ENCODE measurements at places on chromosomes 1 and 21.

DNA sequence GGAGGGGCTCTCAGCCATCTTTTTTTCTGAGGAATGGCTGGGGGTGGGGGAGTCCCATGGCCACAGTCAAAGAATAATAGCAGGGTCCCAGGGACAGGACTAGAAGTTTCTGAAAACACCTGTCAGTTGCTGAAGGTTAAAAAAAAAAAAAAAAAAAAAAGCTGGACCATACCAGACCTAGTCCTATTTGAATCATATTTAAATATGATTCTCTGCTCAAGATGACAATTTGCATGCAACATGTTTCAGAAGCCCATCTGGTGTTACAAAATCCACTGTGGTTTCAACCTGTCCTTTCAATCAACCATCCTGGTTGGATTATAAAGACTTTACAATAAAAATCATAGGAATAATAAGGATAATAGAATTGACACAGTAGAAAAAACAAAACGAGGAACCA, 153.7 kb downstream of the TENT5C start:
- no peak for DNase-seq

GRCh38 chr1:162847839-162848453, 13.0 kb downstream of the CCDC190 start:
- peak; percentile 53 for DNase-seq

- no peak for DNase-seq
Observed at GRCh38 chr1:157335056-157335455, 196.9 kb upstream of the ETV3 start.

- DNase-seq = no peak
Observed at GRCh38 chr1:36175137-36176095, 19.5 kb downstream of the MAP7D1 start.

- DNase-seq = peak; percentile 10
Observed at GRCh38 chr1:202806845-202807450, 1.3 kb downstream of the KDM5B start.

GRCh38 chr1:172719694-172720138, 60.8 kb downstream of the FASLG start:
- no peak for DNase-seq

GRCh38 chr1:12255913-12256312, 26.1 kb downstream of the VPS13D start:
- no peak for DNase-seq

- no peak for DNase-seq
Observed at GRCh38 chr1:205237526-205238484, 10.1 kb downstream of the TMCC2 start.

DNA sequence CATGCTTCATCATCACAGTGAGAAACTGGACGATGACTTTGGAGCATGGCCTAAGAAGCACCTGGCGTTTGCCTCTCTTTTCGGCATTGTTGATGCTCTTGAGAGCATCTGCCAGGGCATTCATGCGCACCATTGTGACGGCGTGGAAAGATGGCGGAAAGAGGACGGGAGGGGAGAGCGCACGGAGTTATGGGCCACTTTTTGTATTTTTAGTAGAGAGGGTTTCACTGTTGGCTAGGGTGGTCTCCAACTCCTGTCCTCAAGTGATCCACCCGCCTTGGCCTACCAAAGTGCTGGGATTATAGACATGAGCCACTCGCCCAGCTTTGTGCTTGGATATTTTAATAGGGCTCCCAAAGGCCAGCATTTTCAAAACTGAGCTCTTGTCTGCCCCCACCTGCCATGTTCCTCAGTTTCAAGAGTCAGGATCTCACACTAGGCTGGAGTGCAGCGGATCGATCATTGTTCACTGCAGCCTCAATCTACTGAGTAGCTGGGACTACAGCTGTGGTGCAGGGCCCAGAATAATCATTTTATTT, 5.3 kb downstream of the RPS8 start:
- DNase-seq = no peak

DNA sequence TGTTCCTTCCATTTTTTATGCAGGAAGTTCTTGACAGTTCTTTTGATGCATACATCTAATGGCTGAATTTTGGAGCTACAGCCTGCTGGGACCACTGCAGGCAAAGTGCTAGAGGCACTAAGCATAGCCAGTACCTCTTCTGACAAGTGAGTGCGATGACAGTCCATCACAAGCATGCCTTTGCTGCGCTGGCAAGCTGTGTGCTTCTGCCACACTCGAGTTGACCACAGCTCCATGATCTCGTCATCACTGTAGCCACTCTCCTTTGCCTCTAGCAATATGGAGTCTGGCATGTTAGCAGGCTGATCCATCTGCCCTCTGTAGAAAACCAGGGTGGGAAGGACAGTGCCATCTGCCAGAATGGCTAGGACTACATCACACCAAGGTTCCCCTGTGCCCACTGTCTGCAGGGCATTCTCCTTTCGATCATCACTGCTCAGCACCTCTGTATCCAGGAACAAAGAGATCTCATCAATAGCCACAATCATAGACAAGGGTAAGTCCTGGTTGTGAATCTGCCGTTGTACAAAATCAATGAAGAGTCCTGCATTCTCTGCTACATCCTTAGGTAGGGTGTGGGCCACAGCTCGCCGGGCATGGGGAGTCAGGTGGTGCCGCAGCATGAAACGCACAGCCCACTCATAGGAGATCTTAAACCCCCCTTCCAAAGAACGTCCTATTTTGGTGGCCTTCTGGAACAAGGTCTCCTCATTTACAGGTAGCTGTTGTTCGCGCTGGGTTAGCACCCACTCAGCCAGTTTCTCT, 6.0 kb downstream of the PSMB4 start:
- DNase-seq = no peak

GRCh38 chr1:222045786-222046185, 303.9 kb upstream of the DUSP10 start:
- DNase-seq = no peak

DNA sequence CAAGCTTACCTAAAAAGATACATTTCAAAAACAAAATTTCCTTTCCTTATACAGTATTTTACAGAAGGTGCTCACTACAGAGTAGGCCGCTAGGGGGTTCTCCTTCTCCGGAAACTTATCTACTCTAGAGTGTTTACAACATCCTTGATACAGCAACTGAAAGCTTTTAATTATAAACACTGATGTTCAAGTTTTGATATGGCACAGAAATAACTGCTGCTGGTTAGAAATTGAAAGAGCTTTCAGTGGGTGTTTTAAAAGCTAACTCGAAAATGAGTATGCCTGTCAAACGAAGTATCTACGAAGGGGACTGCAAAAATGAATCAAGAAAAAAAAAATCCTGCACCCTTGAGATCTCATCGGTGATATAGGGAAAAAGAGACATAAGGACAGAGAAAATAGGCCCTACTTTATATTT, 1.0 kb downstream of the YOD1 start:
- no peak for DNase-seq

- no peak for DNase-seq
Observed at GRCh38 chr1:111789142-111789541, 33.4 kb downstream of the DDX20 start.

GRCh38 chr1:224554056-224554455, 62.1 kb upstream of the CNIH3 start:
- DNase-seq = no peak

- no peak for DNase-seq
Observed at GRCh38 chr1:157136133-157136532, 2.1 kb downstream of the ETV3 start.

- DNase-seq = no peak
Observed at GRCh38 chr1:103457886-103458455, 67.5 kb upstream of the RNPC3 start.

GRCh38 chr1:24289937-24290595, 29.1 kb upstream of the GRHL3 start:
- no peak for DNase-seq

GRCh38 chr1:185464777-185465176, 147.7 kb upstream of the IVNS1ABP start:
- no peak for DNase-seq

DNA sequence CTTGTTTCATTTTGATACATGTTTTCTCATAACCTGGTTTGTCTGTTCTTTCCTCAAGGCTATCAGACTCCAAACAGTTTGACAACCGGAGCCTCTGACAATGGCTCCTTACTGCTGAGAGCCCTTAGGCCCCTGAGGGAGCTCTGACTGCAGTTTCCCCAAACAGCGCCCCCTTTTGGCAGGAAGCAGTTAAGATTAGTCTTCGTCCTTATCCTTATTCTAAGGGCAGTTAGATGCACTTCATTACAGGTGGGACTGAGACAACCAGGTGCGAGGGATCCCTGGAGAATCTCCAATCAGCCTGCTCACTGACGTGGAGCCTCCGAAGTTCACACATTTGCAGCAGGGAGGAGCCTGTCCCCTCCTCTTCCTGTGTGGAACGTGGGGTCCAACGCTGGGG, 393.1 kb downstream of the BRINP3 start:
- no peak for DNase-seq

- no peak for DNase-seq
Observed at GRCh38 chr1:93338387-93339146, 7.1 kb upstream of the DR1 start.

GRCh38 chr1:194367121-194367520, 1180.7 kb upstream of the B3GALT2 start:
- DNase-seq = no peak

DNA sequence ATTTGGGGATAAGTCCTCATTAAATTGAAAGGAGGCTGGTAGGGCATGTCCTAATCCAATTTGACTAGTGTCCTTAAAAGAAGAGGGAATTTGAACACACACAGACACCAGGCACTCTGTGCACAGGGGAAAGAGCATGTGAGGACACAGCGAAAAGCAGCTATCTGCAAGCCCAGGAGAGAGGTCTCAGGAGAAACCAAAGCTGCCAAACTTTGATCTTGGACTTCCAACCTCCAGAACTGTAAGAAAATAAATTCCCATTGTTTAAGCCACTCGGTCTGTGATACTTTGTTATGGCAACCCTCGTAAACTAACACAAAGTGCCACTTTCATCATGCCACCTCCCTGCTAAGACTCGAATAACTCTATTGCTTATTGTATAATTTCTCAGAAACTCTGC, 13.8 kb downstream of the PLA2G4A start:
- DNase-seq = no peak

DNA sequence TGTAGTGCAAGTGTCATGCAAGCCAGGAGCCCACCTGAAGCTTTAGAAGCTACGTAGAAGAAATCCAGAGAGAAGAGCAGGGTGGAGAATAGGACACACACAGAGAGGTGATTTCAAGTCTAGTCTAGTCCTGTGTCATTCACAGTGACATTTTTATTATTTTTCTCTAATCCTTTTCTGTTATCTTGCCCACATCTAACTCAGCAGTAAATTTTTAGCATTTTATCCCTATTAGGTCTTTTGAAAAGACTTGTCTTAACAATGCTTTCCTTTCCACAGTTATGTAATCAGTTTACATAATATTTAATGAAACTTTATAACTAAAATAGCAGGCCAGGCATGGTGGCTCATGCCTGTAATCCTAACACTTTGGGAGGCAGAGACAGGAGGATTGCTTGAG, 198.6 kb downstream of the ADGRL2 start:
- no peak for DNase-seq

- DNase-seq = no peak
Observed at GRCh38 chr21:25560271-25560685, 47.0 kb downstream of the MRPL39 start.

GRCh38 chr1:98018074-98018473, 97.2 kb upstream of the DPYD start:
- no peak for DNase-seq

- no peak for DNase-seq
Observed at GRCh38 chr1:56189454-56189853, 389.9 kb downstream of the PLPP3 start.

GRCh38 chr21:32112195-32112594, 166.7 kb downstream of the MIS18A start:
- DNase-seq = no peak

GRCh38 chr1:7586031-7586941, 184.8 kb upstream of the VAMP3 start:
- no peak for DNase-seq

DNA sequence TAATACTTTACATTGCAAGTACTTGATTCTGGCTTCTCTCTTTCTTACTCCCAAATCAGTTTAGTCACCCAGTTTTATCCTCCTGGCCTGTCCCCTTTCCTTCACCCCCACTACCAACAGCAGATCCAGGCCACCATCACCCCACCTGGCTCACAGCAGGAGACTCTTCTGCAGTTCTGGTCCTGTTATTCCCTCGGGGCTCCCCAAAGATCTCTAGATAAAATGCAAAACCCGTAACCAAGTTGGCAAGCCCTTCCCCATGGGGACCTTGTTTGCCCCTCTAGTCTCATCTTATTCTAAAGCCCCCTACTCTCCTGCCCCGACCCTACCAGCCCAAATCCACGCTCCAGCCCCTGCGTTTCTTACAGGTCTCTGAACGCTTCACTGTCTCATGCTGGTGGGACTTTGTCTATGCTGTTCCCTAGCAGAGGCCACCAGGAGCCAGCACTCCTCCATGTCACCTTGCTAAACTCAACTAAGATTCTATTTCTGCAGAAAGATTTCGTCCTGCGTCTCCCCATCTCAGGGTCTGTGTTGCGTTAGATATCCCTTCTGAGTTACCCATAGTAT, 4.0 kb downstream of the ABCG1 start:
- DNase-seq = no peak

DNA sequence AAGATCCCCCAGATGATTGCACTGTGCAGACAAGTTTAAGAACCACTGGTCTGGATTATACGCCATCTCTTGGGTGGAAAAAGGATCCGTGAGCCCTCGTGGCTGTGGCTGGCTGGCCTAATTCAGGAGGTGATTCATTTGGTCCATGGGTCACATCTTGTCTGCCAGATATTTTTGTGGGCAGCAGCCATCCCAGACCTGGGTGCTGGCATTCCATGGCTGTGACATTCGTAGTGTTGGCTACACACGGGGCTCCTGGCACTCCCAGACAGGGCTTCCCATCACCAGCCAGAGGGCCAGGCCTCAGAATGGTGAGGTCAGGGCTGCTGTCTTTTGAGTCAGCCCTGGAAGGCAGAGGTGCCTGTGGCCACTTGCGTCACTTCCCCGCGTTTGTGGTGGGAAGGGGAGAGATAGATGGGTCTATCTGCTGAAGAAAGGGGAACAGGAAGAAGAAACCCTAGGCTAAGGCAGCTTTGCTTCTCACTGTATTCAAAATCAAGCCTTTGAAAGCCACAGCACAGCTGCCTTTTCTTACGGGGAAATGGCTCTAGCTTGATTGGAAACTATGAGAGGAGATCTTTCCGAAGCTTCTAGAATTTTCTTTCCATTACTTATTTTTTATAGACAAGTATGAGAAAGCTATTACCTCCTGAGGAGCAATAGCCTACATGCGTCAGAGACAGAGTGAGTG, 32.4 kb downstream of the EIF2D start:
- DNase-seq = peak; percentile 70
